Sigmoid colon (tissue), 7 donors: ENCODE measurements at places on chromosomes 2 and 18. TPM values are rescaled to one million over a fixed set of nuclear protein-coding genes. Genes with fewer than 3 reads are reported as not detected.
A peak's percentile ranks its signal among the peaks of the same experiment; 100 is the strongest.

DNA sequence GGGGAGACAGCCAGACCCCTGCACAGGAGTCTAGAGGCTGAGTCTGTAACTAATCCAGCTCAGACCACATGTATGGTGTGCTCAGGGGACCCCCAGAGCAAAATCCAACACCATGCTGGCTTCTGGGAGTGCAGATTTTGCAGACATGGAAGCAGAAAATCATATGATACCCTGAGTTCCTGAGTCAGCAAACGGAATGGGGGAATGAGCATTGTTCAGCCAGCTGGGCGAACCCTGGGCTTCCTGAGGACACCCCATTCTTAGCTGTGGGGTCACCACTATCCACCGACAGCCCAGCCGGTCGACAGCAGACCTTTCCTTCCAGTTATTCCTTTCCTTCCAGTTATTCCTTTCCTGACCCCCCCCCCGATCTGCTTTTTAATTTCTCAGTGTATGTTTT, 322.9 kb downstream of the GBX2 start:
- DNase-seq, result no peak
- H3K36me3 ChIP-seq, result no peaks in the 10 kb centered on the region
- H3K4me3 ChIP-seq, result no peak overlapping the region
- no peaks in the 10 kb centered on the region for H3K27me3 ChIP-seq
- H3K4me1 ChIP-seq, result no peaks in the 10 kb centered on the region

- no peaks in the 10 kb centered on the region for H3K27me3 ChIP-seq
- H3K27ac ChIP-seq, result no peak overlapping the region
- no peak for DNase-seq
- no peaks in the 10 kb centered on the region for H3K36me3 ChIP-seq
Observed at GRCh38 chr2:180656455-180656847, 324.0 kb upstream of the UBE2E3 start.

DNA sequence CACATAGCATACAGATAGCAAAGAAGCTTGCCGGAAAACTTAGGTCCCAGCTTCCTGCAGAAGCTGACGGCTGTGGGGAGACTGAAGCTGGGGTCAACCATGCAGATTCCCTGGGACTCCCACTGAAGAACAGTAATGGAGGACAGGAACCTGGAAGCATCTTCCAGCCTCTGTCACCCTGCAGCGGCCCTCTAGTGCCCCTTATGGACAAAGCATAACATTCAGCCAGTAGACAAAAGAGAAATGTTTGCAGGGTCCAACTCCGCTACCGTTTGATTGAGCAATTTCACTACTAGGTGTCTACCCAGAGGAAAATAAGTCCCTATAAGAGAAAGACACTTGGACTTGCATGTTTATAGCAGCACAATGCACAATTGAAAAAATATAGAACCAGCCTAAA, 460.6 kb downstream of the CNTNAP5 start:
- no peak overlapping the region for H3K27ac ChIP-seq
- H3K36me3 ChIP-seq, result no peaks in the 10 kb centered on the region
- H3K4me1 ChIP-seq, result no peaks in the 10 kb centered on the region
- no peak for DNase-seq
- H3K4me3 ChIP-seq, result no peak overlapping the region

- DNase-seq, result no peak
- no peak overlapping the region for H3K27ac ChIP-seq
- H3K36me3 ChIP-seq, result no peaks in the 10 kb centered on the region
- H3K4me3 ChIP-seq, result no peak overlapping the region
- H3K27me3 ChIP-seq, result no peaks in the 10 kb centered on the region
Observed at GRCh38 chr18:64693766-64694165, 544.9 kb upstream of the LINC00305 start.

DNA sequence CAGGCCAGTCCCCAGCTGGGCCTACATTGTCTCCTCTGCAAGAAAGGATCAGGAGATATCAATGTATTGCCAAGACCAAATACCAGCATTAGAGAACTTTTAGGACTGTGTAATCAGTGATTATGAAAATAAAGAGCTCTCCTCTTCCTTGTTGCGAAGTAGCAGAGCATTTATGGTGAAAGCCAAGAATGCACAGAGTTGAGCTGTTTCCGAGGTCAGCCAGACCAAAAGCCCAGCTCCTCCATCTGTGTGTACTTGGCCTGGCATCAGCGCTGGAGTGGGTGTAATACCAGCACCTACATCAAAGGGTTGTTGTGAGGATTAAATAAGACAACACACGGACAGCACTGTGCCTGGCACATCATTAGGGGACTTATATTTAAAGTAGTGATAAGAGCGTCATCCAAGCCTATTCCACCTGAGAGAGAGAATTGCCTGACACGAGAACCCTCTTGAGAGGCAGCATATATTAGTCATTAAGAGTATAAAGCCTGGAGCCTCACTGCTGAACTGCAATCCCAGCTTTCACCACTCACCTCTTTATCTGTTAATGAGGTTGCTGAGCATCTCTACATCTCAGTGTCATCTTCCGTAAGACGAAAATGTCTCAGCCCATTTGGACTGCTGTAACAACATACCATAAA, 7.4 kb upstream of the SLC16A14 start:
- no peaks in the 10 kb centered on the region for H3K4me1 ChIP-seq
- no peaks in the 10 kb centered on the region for H3K27me3 ChIP-seq
- no peak overlapping the region for H3K4me3 ChIP-seq
- no peaks in the 10 kb centered on the region for H3K36me3 ChIP-seq
- no peak overlapping the region for H3K27ac ChIP-seq

- no peak overlapping the region for H3K4me3 ChIP-seq
- no peak overlapping the region for H3K27ac ChIP-seq
- no peaks in the 10 kb centered on the region for H3K36me3 ChIP-seq
- no peaks in the 10 kb centered on the region for H3K27me3 ChIP-seq
- no peaks in the 10 kb centered on the region for H3K4me1 ChIP-seq
Observed at GRCh38 chr2:52710810-52711618, 1056.6 kb upstream of the CHAC2 start.

GRCh38 chr2:105873281-105873680, 128.6 kb downstream of the NCK2 start:
- H3K4me3 ChIP-seq, result no peak overlapping the region
- H3K27me3 ChIP-seq, result no peaks in the 10 kb centered on the region
- no peak overlapping the region for H3K27ac ChIP-seq

DNA sequence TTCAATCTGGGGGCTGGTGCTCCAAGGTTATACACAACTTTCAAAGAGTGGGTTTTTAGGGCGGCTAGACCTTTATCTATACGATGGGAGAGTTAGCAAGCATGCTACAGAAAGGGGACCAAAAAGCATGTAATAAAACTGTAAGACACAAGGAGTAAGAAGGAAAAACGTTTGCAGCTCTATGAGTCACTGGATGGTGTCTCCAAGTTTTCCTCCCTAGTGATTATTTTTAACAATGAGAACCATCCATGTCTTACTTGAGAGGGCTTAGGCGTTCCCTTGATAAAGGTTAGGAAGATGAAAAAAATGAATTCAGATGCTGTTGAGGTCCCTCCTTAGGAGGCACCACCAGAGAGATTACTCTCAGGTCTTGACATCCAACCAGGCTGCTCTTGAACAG, 75.9 kb downstream of the HRH4 start:
- no peak overlapping the region for H3K4me3 ChIP-seq
- H3K27me3 ChIP-seq, result no peaks in the 10 kb centered on the region
- no peak overlapping the region for H3K27ac ChIP-seq

GRCh38 chr2:95023222-95023597, 2.3 kb upstream of the MAL start:
- H3K27me3 ChIP-seq, result peaks cover 19% of the 10 kb centered on the region
- no peak for DNase-seq
- no peaks in the 10 kb centered on the region for H3K36me3 ChIP-seq
- H3K4me3 ChIP-seq, result no peak overlapping the region

DNA sequence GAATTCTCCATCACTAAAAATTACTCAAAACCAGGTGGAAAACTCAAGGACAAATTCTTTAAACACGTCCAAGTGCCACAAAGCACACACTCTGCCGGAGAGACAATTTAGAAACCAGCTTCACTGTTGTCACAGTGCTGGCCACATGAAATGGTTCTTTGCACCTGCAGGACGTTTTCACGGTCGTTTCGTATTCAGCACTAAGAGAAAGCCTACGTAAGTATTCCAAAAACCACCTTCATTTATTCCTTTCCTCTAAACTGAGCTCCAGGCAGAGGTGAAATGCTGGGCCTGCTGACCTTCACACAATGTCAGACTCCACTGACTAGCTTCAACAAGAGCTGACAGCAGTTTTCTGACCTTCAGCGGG, 680 bp downstream of the ATP5F1A start:
- H3K36me3 ChIP-seq, result peaks cover 24% of the 10 kb centered on the region
- H3K4me3 ChIP-seq, result peak overlapping the region; percentile 73
- peak overlapping the region; percentile 97 for H3K27ac ChIP-seq

DNA sequence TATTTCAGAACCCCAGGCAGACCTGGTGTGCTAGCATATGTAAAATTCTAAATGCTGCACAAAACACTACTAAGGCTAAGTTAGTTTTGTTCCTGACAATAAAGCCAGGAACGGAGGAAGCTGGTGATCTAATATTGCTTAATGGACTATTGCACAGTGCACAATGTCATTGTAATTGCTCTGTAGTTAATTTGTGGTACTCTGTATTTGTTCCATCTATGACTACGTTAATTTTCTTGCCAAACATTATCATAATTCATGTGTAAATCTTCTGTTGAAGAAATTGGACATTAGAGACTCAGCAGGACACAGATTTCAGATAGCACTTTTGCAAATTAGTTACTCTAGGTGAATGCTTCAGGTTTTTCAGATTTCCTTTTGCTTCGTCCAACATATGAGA, 232.3 kb downstream of the RIT2 start:
- no peaks in the 10 kb centered on the region for H3K36me3 ChIP-seq
- no peak overlapping the region for H3K27ac ChIP-seq
- no peaks in the 10 kb centered on the region for H3K4me1 ChIP-seq
- H3K27me3 ChIP-seq, result no peaks in the 10 kb centered on the region

GRCh38 chr2:189014449-189015138, 40.4 kb downstream of the COL3A1 start:
- H3K4me1 ChIP-seq, result no peaks in the 10 kb centered on the region
- H3K4me3 ChIP-seq, result no peak overlapping the region
- H3K27ac ChIP-seq, result peak overlapping the region; percentile 50
- H3K36me3 ChIP-seq, result peaks cover 13% of the 10 kb centered on the region
- H3K27me3 ChIP-seq, result no peaks in the 10 kb centered on the region

DNA sequence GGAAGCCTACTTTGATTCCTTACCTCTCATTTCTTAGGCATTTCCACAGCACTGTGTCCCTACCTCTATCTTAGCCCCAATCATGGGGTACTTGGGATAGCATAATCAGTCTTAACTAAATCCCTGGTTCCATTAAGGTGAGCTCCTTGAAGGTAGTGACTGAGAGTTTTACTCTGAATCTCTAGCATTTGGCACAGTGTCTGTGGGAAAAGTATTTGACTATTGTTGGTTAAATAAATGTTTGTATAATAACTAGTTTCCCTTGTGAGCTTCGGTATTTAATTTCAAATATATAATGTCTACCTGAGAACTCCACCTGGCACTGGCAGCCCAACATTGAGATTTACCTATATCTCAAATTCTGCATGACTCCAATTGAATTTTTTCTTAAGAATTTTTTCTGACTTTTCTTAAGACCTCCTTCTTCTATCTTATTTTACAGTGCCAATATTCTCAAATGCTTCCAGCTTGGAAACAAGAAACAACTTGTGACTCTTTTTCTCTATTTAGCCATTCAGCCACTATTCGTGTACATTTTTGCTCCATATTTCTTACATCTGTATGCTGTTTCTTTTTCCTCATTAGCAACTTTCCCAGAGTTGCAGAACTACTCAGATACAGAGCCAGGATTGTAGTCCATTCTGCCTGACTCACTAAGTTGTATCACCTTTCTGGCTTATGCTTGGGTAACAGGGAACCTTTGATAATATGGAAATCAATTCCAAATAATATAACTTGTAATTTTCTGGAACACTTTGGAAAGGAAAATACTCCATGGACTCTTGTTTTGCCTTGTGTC, 214.0 kb upstream of the NT5C1B start:
- DNase-seq, result no peak
- no peak overlapping the region for H3K4me3 ChIP-seq
- no peaks in the 10 kb centered on the region for H3K27me3 ChIP-seq
- H3K27ac ChIP-seq, result no peak overlapping the region

DNA sequence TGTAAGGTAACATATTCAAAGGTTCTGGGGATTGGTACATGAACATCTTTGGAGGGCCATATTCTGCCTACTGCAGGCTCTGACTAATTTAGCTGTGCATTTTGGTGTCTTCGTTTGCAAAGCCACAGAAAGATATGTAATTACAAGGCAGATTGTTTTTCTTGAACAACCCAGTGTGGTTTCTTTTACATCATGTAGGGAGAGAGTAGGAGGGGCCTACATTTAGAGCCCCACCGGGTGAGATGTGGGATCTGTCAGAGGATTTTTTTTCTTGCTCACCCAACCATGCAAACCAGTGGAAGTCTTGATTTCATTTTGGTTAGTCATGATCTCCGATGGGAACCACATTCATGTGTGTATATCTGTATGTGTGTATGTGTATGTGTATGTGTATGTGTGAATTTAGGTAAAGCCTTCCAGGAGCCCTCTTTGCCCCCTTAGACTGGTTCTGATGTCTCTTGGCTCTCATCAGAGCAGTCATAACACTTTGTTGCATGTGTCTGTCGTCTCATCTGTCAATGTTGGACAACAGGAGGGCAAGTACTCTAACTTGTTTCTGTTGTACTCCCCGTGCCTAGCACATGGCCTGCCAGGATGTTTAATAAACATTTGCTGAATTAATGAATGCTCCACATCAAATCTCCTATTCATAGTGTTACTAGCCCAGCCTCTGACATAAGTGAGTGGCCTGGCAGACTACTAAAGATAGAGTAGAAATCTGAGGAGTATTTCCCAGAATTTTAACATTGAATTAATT, 239.9 kb downstream of the MTX2 start:
- H3K4me1 ChIP-seq, result no peaks in the 10 kb centered on the region
- H3K27me3 ChIP-seq, result no peaks in the 10 kb centered on the region
- no peak overlapping the region for H3K4me3 ChIP-seq
- no peak overlapping the region for H3K27ac ChIP-seq
- no peaks in the 10 kb centered on the region for H3K36me3 ChIP-seq

The WNT6 gene
- 3.9 TPM for total RNA-seq

The NCKAP5 gene
- under 0.01 TPM for total RNA-seq

The TCF7L1 gene
- total RNA-seq, result 7.1 TPM

The PPP1R1C gene
- not detected for total RNA-seq

The ACADL gene
- total RNA-seq, result 3.9 TPM

The HRH4 gene
- not detected for total RNA-seq

The MFSD6 gene
- total RNA-seq, result 46.7 TPM

The MYO1B gene
- total RNA-seq, result 16.3 TPM
